Activated T-cell treated with anti-CD3 and anti-CD28 coated beads, Interleukin-2, amount 50 U/mL, for 4 hours (primary cell): ENCODE measurements at places on chromosomes 16 and 17.

GRCh38 chr16:80527297-80527696 is 13.5 kb upstream of the DYNLRB2 start:
- peak; percentile 8 for DNase-seq

DNA sequence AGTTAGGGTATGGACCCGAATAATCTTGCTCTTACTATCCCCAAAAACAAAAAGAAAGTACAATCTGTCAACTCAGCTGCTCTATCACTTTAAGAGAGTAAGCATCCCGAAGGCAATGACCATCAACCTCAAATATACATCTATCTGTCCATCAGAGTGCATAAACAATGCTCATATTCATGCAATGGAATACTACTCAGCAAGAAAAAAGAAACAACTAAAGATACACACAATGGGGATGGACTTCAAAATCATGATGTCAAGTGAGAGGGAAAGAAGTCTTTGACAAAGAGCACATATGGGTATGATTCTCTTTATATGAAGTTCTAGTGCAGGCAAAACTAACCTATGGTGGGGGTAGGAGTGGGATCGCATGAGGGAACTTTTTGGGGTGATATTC is 9.5 kb downstream of the MYO18A start:
- no peak for DNase-seq

GRCh38 chr16:28585674-28586073 is 11.2 kb downstream of the SULT1A2 start:
- DNase-seq: no peak

DNA sequence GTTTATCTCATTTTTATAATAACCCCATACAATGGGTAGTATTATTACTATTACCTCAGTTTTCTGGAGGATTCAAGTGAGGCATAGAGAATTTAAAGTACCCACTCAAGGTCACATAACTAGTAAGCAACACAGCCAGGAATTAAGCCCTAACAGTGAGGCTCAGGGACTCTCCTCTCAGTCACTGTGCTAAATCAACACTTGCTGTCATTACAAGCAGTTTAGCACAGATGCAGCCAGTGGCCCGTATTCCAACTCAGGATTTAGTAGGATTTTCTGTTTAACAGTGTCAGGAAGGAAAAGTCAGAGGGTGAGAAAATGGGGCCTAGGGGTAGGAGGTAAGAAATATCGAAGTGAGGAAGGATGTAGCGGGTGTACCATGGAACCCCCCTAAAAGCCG is 536.9 kb downstream of the TMEM114 start:
- DNase-seq: no peak

GRCh38 chr16:10325783-10326543 is 59.9 kb upstream of the ATF7IP2 start:
- no peak for DNase-seq

- no peak for DNase-seq
Measured at GRCh38 chr17:17899486-17899885, 62.7 kb upstream of the SREBF1 start.

- no peak for DNase-seq
Measured at GRCh38 chr16:67246081-67246755, 1.1 kb downstream of the FHOD1 start.

GRCh38 chr16:4752351-4753100 is 14.4 kb downstream of the ZNF500 start:
- no peak for DNase-seq

DNA sequence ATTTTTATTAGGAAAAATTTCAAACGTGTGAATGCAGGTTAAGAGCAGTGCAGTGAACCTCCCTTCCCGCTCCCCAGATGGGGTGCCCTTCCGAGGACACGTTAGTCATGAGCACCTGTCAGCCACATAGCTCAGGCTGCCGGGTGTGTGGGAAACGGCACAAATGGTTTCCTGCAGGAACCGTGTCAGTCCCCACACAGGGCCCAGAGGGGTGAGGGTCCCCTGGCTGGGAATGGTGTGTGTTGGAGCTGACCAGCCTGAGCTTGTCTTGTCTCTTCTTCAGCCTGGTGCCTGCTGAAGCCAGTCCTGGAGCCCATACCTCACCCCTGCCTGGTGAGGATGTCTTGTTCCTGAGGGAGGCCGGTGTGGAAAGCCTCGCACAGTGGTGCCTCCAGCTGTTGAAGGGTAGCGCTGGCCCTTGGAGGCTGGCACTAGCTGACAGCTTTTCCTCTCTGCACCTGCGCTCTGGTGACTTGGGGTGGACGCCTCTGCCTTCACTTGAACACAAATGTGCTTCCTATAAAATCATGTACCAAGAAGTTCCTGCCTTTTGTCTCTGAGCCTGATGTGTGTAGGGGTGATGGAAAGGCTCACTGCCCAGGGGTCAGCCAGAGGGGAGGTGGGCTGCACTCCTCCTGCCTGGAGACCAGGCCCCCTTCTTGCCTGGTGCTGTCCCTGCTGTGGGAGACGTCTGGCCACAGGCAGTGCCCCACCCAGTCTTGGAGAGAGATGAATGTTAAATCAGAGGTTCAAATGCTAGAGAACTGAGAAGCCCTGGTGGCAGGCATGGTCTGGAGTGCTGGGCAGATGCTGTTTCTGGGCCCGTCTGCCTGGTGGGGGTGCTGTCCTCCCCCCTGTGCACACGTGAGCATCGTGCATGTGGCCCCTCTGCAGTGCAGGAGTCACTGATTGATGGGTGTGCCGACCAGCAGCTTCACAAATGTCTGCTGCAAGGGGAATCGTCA is 102.6 kb upstream of the ZNF750 start:
- no peak for DNase-seq

DNA sequence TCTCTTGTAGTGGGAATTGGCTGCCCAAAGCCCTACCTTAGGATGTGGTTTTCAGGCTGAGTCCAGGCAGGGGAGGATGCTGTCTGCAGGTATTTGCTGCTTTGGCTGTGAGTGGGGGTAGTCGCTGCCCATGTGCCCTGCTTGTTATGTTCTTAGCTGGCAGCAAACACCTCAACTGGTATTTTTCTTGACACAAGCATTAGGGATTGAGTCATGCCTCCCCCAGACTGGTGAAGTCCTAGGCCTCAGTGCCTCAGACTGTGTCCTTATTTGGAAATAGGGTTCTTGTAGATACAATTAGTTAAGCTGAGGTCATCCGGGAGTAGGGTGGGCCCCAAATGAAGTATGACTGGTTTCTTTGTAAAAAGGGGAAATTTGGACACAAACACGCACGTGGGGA is 808.3 kb upstream of the EEF2KMT start:
- no peak for DNase-seq

GRCh38 chr17:13569398-13570123 is 32.2 kb downstream of the HS3ST3A1 start:
- no peak for DNase-seq

DNA sequence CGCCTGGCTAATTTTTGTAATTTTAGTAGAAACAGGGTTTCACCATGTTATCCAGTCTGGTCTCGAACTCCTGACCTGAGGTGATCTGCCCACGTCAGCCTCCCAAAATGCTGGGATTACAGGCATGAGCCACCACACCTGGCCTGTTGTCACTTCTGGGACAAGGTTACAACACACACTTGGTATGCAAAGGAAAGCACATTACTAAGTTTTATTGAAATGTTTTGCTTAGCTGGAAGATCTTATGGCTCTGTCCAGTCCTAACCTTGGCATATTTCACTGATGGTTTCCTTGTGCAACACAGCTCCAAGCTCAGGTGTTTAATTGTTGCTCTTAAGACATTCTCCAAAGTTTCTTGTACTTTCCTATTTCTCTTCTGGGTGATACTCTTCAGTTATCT is 94.2 kb downstream of the CNTNAP4 start:
- no peak for DNase-seq

DNA sequence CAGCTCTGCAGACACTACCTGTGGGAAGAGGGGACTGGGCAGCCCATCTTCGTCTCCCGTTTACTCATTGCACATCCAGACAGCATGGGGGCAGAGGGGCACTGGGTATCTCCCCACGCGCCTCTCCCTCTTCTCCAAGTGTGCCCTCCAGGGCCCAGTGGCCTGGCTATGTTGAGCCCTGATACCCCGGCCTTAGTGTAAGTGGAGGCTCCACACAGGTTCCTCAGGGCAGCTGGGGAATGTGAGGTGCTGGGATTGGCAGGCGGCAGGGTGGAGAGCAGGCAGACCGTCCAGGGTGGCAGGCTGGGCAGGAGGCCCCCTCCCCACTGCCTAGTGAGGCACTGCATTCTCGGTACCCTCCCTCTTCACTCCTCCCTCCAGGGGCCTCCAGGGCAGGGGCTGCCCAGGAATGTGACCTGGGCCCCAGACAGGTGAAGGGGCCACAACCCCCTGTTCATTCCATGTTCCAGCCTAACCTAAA is 13.2 kb upstream of the NAGLU start:
- DNase-seq: no peak

DNA sequence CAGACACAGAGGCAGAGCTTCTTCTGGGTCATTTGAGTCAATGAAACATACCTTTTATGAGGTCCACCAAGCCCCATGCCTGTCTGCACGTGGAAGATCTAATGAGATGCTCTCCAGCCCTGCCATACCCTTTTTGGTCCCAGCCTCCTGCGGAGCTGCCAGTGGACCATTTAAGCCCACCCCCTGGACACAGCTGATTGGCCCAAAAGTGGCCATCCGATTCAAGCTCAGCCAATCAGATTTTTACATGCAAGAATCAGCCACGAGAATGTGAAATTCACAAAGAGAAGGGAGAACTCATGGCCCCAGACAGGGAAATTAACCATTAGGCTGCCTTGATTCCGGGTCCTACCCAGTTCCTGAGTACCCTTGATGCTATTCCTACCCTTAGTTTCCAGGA is 231.0 kb upstream of the EEF2KMT start:
- no peak for DNase-seq

DNA sequence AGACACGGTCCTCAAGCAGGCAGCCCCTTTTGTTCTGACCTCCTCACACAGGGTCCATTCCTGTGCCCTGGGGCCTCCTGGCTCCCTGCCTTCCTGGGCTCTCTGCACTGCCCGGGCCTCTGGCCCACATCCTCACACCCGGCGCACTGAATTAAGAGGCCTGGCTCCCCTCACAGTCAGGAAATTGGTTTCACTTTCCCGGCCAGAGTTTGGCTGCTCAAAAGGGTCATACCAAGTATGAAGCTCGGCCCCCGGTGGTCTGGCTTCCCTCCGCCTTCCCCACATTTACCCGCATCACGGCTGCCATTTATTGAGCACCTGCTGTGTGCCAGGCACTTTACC is 220.0 kb downstream of the NTN1 start:
- no peak for DNase-seq

GRCh38 chr17:82943339-82943738 is 103.5 kb upstream of the ZNF750 start:
- no peak for DNase-seq

DNA sequence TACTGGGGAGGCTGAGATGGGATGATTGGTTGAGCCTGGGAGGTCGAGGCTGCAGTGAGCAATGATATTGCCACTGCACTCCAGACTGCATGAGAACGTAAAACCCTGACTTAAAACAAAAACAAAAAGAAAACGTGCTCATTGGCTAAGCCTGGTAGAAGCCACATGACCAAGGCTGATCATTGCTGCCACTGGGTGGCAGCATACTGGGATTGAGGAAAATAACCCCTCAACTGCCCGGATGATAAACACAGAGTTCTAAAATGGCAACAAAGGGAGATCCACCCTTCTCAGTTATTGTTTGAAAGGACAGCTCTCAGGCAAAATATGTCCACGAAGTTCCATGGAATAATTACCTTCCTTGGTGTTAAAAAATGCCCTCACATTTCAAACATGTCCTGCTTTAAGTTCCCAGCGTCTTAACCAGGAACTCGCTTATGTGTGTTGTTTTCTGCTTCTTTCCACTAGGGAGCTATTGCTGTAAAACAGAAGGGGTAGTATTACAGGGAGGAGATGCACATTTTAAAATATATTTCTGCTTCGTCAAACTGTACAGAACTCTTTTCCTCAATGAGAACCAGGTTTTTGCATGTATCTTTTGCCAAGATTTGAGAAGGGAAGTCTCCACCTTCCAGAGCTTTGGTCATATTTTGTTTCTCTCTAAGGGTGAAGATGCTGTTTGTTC is 675.3 kb downstream of the MAF start:
- DNase-seq: peak; percentile 19

- DNase-seq: peak; percentile 63
Measured at GRCh38 chr17:21041741-21042457, 912 bp downstream of the USP22 start.

DNA sequence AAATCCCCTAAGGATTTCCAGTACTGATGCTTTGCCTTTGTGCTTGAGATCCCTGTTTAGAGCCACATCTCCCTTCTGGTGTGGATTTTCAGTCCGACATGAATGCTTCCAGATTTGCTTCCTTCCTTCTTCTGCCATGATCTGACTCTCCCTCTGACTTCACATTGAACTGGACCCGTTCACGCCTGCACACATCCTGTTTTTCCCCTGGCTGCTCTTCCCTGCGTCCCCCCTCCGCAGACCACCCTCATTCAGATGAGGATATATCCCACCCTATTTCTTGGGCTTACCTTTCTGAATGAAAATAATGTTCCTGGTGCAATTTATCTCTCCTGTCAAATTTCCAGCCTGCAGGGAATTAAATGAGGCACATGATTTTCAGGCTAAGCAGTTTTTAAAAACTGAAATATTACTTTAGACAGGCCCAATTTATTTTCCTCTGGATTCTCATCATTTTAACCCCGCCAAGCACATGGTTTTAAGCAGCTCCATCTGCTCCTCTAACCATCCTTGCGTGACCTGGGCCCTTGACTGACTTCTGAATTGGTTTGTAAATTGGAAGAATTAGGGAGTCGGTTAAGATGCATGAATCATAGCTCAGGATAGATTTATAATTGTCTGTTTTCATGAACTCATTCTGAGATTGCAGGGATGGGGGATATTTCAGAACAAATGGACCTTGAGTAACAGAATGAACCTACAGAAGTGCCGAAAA is 59.2 kb downstream of the BMERB1 start:
- DNase-seq: no peak

GRCh38 chr16:89192956-89193575 is 7.3 kb downstream of the SLC22A31 start:
- no peak for DNase-seq

DNA sequence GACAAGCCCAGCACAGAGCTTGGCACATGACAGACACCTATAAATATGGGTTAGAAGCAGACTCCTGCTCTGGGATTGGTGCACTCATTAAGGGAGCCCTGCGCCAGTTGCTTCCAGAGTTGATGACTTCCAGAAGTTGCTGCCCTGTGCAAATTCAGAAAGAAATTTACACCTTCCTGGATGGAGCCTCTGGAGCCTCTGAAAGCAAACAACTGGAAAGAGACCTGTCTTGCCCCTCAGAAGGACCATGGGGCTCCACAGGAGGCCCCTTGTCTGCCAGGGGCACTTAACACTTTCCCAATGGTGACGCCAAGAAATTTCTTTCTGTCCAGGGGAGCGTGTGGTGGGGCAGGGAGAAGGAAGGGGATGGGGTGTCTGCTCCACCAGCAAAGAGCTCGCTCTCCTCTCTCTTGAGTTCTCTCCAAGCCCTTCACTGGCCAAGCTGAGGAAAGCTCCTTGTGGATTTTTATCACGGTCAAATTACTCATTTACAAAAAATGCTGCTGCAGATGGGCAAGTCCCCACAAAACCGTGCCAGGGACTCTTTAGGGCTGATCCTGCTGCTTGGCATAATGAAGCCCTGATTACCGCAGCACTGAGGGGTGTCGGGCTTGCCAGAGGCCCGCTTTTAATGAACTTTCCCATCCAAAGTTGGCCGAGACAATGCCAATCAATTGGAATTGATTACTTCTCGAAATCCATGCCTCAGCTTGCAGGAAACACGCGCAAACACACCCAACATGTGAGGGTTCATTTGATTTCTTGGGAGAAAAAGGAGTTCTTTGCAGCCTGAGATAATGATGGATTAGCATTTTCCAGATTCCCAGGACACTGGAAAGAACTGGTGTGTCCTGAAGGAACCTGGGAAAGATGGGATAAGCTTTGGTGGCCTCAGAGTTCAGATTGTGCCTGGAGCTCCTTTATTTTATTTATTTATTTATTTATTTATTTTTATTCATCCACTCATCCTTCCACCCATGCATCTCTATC is 583.6 kb upstream of the CDH5 start:
- DNase-seq: no peak

GRCh38 chr16:72646615-72647014 is 401.3 kb downstream of the ZFHX3 start:
- DNase-seq: no peak
